Right cardiac atrium (tissue), 5 donors: ENCODE measurements at places on chromosomes 13 and 19.

GRCh38 chr19:58296104-58296503 lies 9.1 kb upstream of the ERVK3-1 start:
- DNase-seq = no peak

- no peak for DNase-seq
Observed at GRCh38 chr19:50983625-50984292, at the start of gene KLK7. Gene KLK7 (minus strand): TSS chr19:50983917. CDS start chr19:50982399, 1,518 bp downstream.

GRCh38 chr19:18179957-18180356 lies 6.3 kb downstream of the IFI30 start:
- peak; percentile 16 for DNase-seq

DNA sequence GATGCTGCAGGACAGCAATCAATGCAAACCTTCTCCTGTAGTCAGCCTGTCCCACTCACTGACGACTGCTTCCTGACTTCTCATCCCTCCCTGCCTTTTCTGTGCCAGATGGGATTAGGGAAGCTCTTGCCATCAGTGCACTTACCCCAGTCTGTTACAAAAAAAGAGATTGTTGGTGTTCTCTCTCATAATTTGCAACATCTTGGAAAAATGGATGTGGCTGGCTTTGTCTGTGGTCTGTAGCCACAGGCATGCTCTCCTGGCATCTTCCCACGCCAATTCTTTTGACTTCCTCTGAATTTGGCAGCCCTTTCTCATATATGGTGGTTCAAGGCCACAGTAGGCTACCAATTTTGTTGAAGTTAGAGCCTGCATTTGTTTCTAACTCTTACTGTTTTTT lies 11.6 kb upstream of the HTR2A start:
- DNase-seq = no peak

GRCh38 chr13:93118081-93118615 lies 108.5 kb upstream of the GPC6 start:
- DNase-seq = no peak

DNA sequence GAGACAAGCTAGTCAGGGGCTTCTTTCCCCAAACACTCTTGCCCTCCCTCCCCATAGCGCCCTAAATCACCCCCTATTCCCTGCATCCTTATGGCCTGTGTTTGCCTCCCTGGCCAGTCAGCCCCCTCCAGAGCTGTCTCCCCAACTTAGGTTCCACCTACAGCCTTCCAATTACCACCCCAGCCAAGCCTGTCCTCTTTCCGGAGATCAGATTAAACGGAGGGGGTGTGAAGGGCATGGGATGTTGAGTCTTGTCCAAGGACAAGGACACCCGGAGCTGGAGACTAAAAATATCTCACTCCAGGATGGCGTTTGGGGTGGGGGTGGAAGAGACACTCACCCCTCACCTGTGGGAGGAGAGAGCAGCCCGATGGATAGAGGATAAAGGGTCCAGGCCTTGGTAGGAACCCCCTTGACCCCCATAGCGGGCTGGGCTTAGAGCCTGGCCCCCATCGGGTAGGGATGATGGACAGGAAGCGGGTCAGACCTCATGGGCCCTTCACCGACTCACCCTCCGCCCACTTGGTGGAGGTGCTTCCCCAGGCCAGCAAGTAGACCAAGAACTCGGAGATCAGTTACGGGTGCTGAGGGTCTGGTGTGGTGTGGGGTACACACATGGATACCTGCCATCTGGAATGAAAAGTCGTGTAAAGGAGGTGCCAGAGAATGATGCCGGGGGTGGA lies 6.0 kb downstream of the ZNF865 start:
- no peak for DNase-seq

DNA sequence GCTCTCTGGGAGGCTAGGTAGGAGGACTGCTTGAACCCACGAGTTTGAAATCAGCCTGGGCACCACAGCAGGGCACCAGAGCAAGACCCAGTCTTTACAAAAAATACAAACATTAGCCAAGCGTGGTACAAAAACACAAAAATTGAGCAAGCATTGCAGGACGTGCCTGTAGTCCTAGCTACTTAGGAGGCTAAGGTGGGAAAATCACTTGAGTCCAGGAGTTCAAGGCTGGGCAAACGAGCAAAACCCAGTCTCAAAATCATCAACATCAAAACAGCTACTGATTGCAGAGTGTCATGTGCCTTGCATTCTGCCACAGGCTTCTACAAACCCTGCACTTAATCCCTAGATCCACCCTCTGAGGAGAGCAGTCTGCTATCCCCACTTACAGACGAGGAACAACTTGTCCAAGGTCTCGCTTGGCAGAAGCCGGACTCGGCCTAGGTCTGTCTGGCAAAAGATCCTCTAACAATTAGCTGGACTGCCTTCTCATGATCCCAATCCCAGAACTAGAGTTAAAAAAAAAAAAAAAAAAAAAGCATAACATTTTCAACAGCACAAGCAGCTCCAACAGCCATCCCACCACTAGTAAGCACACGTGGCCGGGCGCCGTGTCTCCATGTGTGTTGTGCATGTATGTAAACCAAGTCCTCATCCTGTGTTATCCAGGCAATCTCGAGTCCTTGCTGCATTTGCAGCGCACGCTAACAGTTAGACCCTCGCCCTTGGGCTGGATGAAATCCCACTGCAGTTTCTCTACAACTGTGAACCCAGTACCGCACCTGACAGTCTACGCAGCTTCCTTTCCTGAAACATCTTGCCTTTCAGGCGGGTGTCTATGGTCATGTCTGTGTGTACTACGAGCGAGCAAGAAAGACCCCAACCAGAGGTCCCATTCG lies 2.0 kb downstream of the PPP6R1 start:
- DNase-seq = no peak

GRCh38 chr13:50990065-50990817 lies 80.7 kb downstream of the RNASEH2B start:
- DNase-seq = no peak

DNA sequence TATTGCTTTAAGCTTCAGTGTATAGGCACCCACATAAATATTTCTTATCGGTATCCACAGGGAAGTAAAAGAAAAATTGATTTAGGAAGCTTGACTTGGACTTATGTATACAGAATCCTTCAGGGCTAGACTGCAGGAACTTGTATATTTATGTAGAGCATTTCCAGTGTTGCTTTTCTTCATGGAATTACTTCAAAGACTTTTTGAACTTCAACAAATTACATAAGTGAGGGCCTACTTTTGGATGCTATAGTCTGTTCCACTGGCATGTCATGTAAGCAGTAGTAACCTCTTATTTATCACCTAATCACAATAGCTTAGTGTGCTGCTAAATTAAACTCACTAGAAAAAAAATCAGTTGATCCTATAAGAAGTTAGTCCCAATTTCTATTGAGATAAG lies 557.9 kb upstream of the SLITRK6 start:
- no peak for DNase-seq

DNA sequence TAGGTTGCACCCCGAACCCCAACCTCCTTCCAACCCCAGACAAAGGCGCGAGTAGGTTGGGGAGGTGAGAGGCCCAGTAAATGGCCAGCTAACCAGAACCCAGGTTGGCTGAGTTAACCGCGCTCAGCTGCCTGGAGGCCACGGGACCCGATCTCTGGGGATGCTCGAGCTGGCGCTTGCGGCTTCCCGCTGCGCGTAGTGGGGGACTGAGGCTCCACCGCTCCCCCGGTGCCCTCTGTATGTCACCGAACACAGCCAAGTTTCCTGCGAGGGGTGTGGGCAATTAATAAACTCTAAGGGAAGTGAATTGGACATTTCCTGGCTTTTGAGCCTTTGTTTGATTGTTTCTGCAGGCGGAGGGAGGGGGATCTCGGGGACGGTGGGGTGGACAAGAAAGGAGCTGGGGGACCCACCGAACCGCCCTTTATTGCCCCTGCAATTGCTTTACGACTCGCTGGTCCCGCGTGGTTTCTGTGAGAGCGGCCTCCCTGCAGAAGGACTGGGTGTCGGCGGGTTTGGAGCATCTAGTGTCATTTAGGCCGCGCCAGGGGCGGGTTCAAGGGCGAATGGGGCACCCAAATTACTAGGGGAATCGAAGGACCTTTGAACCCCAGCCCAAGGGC lies 3.5 kb upstream of the ZIC5 start:
- DNase-seq = no peak

- no peak for DNase-seq
Observed at GRCh38 chr13:41052441-41052840, 8.9 kb upstream of the WBP4 start.

GRCh38 chr13:111630406-111630805 lies 310.0 kb downstream of the TEX29 start:
- no peak for DNase-seq
